MM.1S (cell line): ENCODE measurements at places on chromosomes 3 and 15.
A peak's percentile ranks its signal among the peaks of the same experiment; 100 is the strongest.

DNA sequence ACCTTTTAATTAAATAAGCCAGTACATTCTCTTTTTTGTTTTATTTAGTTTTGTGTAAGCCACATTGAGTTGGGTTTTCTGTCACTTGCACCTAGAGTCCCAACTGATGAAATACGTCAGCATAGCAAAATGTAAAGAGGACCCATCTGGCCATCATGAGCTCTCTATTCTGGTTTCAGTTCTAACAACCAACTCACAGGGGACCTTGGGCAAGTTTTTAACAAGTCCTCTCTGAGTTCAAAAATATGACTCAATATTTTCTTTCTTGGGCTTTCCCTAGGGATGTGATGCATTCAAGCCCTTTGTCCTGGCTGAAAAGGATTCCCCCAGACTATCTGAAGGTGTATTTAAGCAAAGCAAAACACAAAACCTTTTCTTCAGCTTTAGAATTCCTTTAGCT lies 32.9 kb downstream of the PLCH1 start:
- no peak for DNase-seq

DNA sequence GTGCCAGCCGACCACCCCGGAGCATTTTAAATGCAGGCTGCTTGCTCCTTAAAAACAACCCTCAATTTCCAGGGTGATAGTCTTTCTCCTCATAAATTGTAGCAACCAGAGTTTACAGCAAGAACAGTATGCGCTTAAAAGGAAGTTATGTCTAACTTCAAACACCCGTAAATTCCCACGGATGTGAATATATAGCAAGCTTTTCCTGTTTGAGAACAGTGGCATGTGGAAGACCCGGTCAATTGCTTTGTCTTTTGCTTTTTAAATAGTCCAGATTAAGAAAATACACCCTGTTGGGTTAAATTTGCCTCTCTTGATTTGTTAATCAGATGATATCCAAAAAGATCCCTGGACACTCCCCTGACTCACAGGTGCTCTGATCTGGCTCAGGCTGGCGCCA lies 20.8 kb downstream of the MRPS25 start:
- no peak for DNase-seq

- DNase-seq: no peak
Observed at GRCh38 chr3:71657831-71658530, 67.2 kb downstream of the EIF4E3 start.

- no peak for DNase-seq
Observed at GRCh38 chr3:47954567-47954966, 61.6 kb downstream of the MAP4 start.

GRCh38 chr3:184354754-184355153 lies 6.7 kb downstream of the CLCN2 start:
- no peak for DNase-seq

DNA sequence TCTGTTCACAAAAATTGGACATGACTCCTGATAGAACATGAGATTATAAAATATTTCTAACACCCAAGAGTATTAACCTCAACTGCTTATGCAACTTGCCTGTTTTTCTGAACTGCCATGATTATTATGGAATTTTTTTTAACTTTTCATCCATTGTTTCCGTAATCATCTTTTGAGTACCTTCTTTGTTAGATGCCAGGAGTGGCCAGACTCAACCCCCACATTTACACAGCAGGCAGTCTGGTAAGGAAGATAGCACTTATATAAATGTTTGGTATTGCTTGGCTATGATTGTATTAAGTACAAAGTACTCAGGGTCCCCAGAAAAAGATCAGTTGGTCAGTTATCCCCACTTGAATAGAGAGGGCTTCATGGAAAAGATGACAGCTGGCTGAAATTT lies 74.3 kb downstream of the CRYBG3 start:
- DNase-seq: no peak

DNA sequence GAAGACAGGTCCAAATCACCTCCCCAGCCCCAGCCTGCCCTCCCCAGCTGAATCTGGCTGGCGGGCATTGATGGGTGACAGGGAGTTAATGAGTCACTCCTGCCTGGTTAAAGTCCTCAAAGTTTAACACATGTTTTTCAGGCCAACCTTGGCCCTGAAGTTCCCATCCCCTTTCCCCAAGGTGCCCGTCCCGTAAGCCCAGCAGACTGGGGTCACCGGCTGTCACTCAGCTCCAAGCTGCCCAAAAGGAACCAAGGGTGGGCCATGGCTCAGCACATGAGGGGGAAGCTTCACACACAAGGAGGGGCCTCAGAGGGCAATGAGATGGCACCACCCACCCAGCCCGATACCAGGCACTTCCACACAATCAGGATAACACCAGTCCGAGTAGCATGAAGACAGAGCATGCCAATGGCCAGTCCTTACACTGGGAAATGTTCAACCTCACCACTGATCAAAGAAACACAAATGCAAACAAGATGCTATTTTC lies 10.2 kb upstream of the KLF15 start:
- DNase-seq: no peak

- no peak for DNase-seq
Observed at GRCh38 chr3:150050510-150050909, 79.8 kb upstream of the PFN2 start.

- no peak for DNase-seq
Observed at GRCh38 chr3:103511891-103512290, 1077.1 kb downstream of the ZPLD1 start.

- no peak for DNase-seq
Observed at GRCh38 chr15:53976844-53977392, 1.3 kb upstream of the UNC13C start.

GRCh38 chr3:146883288-146883687 lies 278.1 kb upstream of the PLSCR5 start:
- no peak for DNase-seq

GRCh38 chr3:168272343-168272985 lies 176.7 kb upstream of the GOLIM4 start:
- no peak for DNase-seq

- no peak for DNase-seq
Observed at GRCh38 chr3:94704467-94704866, 641.6 kb downstream of the NSUN3 start.

GRCh38 chr3:170425491-170426239 lies 7.0 kb downstream of the CLDN11 start:
- no peak for DNase-seq

DNA sequence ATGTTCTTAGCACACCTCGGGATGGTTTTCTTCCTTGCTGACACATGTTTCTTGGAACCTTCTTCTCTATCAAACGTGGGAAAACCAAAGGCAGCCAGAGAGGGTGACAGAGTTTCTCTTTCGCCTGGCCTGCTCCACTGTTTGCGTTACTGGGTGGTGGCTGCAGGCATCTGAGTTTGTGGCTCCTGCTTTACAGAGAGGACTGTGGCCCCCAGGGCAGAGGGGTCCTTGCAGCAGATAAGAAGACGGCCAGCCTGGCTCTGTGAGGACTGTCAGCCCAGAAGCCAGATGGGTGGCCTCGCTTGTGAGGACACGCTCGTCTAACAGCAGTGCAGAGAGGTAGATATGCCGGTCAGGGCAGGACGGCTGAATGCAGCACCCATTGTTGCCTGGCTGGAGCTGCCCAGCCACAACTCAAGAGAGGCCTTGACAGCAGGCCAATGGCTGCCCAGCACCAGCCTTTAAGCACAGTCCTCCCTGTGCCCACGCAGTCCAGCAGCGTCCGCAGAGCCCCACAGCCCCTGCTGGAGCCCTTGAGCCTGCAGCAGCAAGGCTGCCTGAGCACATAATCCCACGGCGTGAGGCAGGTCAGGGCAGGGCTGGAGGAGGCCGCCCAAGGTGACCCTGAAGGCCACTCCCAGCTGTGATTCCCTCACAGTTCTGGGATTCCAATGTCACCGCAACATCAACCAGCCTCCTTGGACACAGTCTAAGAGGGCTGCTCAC lies 15.0 kb upstream of the SPTBN5 start:
- no peak for DNase-seq

DNA sequence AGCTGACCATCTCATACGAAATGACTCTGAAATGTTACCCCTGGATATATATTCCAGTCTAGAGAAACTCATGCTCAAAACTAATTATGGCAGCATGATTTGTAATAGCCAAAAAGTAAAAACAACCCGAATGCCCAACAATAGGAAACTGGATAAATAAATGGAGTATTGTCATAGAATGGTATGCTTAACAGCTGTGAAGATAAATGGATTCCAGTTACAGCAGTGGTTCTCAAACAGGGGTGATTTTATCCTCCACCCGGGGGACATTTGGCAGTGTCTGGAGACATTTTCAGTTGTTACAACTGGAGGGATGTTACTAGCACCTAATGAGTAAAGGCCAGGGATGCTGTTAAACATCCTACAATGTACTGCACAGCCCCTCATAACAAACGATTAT lies 52.3 kb upstream of the PIAS1 start:
- no peak for DNase-seq

GRCh38 chr3:40071683-40072238 lies 237.7 kb upstream of the EIF1B start:
- DNase-seq: no peak

GRCh38 chr3:129576514-129577352 lies 29.7 kb downstream of the PLXND1 start:
- DNase-seq: peak; percentile 97

- no peak for DNase-seq
Observed at GRCh38 chr3:130528120-130528519, 11.1 kb downstream of the COL6A6 start.

DNA sequence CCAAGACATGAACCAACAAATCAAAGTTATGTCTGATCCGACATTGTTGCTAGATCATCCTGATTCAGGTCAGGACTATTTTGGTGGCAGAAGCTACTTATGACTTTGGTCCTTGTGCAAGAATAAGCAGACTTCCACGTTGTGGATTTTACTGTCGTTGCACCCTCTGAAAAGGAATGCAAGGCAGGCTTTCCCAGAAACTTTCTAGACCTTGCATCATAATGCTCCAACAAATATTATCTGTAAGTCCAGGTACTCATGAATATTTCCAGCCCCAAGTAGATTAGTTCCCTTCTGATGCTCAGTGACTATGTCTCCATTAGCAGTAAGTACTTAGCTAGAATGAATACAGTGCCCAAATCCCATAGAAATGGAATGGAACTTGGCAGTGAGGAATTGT lies 203.3 kb upstream of the LRRFIP2 start:
- no peak for DNase-seq

DNA sequence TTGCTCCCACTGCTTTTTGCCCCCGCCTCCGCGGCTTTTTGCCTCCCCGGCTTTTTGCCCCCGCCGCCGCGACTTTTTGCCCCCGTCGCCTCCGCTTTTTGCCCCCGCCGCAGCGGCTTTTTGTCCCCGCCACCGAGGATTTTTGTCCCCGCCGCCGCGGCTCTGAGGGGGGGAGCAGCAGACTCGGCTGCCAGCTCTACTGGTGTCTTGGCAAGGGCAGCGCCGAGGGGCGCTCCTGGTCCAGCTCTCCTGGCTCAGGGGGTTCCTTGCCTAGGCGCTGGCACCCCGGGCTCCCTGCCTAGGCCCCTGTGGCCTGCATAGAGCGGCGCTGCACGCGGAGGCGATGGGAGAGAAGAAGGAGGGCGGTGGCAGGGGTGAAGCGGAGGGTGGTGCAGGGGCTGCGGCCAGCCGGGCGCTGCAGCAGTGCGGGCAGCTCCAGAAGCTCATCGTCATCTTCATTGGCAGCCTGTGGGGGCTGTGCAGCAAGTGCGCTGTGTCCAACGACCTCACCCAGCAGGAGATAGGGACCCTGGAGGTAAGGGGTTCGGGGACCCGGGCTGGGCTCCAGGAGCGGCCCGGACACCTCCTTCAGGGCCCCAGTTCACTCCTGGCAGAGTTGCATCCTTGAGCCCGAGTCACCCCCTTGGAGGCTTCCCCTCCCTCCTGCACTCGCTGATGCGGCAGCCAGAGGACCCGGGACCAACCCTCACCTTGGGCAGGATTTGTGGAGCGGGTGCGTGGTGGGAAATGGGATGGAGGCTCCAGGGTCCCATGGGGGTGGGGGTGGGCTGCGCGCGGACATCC lies 642.4 kb downstream of the GOLGA6L6 start:
- DNase-seq: no peak

DNA sequence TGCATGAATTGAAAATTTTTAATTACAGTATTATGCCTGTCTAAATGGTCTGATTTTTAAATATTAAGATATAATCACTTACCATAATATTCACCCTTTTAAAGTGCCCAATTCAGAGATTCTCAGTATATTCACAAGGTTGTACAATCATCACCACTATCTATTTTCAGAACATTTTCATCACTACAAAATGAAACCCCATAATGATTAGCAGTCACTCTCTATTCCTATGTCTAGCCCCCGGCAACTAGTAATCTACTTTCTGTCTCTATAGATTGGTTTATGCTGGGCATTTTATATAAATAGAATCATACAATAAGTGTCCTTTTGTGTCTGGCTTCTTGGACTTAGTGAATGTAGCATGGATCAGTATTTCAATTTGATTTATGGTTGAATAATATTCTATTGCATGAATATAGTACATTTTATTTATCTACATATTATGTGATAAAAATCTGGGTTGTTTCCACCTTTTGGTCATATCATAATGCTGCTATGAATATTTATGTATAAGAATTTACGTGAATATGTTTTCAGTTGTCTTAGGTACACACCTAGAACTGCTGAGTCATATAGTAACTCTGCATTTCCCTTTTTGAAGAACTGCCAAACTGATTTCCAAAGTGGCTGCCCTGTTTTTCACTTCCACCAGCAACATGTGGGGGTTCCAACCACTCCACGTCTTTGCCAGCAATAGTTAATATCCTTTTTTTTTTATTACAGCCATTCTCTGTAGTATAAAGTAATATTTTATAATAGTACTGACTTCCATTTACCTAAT lies 485.7 kb upstream of the ZNF385D start:
- no peak for DNase-seq

DNA sequence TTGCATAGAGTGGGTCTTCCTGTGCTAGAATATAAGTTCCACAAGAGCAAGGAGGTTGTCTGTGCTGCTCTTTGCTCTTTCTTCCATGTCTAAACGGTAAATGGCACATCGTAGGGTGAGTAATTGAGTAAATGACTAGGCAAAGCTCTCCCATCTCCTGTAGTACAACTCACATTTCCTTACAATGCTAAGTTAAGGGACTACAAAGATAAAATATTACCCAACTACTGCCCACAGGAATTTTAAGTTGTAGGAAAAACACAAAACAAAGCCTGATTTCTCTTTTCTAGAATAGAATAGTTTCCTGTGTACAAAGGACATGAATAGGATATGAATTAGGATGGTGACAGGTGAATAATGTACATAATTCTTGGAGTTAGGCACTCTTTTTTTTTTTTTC lies 19.9 kb upstream of the LRIG1 start:
- DNase-seq: no peak

- DNase-seq: no peak
Observed at GRCh38 chr3:142029052-142029642, 120.2 kb downstream of the TFDP2 start.

- no peak for DNase-seq
Observed at GRCh38 chr3:85304360-85304964, 345.7 kb downstream of the CADM2 start.
